Cerebellar nuclear complex (tissue), 1 donor: ENCODE measurements at places on chromosomes 4 and X.

GRCh38 chr4:121454251-121454979, 73.6 kb upstream of the QRFPR start:
- no peak for DNase-seq

DNA sequence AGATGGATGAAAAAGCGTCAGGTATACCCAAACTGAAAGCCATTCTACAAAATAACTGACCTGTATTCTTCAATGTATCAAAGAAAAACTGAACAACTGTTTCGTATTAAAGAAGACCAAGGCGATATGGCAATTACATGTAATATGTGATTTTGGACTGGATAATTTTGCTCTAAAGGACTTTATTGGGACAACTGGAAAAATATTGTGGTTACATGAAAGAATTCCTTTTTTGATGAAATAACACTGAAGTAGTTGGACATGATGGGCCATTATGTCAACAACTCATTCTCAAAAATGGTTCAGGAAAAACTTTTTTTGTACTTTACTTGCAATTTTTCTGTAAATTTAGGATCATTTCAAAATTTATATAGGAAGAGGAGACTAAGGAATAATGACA, 12.1 kb upstream of the ANTXR2 start:
- DNase-seq: no peak

DNA sequence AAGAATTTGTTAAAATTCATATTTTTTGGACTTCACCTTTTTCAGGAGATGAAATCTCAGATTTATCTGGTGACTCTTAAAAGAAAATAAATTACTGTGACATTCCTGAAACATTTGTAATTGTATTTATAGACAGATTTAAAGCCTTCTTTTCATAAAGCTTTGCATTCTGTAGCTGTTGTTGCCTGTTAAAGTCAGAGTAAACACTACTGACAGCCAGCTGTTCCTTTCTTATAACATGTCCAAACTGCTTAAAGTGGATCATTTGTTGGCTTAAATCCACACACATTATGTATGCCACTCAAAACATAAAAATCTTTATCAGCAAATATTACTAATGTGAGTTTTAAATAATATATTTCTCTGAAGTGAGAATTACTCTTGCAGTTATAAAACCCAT, 157.5 kb downstream of the TECRL start:
- DNase-seq: no peak

GRCh38 chr4:39657465-39657864, 18.8 kb upstream of the SMIM14 start:
- DNase-seq: no peak

GRCh38 chr4:71559957-71560571, 221.2 kb downstream of the SLC4A4 start:
- DNase-seq: no peak

GRCh38 chrX:150919401-150919800, 20.9 kb upstream of the CD99L2 start:
- no peak for DNase-seq

DNA sequence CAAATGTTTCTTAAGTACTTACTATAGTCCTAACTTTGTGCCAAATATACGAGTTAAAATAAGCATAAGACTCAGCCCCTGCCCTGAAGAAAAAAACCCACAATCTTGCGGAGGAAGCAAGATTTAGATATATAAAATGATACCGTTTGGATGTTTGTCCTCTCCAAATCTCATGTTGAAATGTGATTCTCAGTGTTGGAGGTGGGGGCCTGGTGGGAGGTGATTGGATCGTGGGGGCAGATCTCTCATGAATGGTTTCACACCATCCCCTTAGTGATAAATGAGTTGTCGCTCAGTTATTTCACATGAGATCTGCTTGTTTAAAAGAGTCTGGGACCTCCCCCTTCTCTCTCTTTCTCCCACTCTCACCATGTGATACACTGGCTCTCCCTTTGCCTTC, 28.7 kb downstream of the EFHC2 start:
- DNase-seq: no peak

GRCh38 chr4:98506462-98507132, 151.8 kb downstream of the TSPAN5 start:
- DNase-seq: no peak

GRCh38 chr4:155973639-155974475, 20.2 kb upstream of the CTSO start:
- no peak for DNase-seq

- no peak for DNase-seq
These were observed 56.7 kb downstream of the ANK2 start for GRCh38 chr4:113106108-113106507.

GRCh38 chr4:186885289-186885688, 161.6 kb upstream of the FAT1 start:
- no peak for DNase-seq

- DNase-seq: no peak
These were observed 121.3 kb upstream of the AMOT start for GRCh38 chrX:112961981-112962380.

- no peak for DNase-seq
These were observed 36.1 kb downstream of the DCK start for GRCh38 chr4:71029504-71029903.

DNA sequence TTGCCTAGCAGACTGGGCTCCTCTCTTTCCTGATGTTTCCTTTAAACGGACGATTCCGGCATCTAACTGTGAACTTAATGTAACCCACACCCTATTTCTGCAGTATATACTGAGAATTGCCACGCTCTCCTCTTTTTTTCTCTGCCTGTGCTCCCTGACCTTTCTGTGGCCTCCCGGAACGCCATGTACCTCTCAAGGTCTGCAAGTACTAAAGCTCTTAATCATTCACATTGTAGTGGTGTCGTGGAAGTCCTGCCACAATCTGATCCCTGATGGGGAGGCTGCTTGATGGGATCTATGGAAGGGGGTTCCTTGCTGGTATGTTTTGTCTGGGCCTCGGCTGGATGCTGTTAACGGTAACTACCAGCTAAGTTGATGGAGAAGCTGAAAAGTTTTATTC, 302.9 kb upstream of the EPHA5 start:
- DNase-seq: no peak

- DNase-seq: no peak
These were observed 486.0 kb upstream of the CTSO start for GRCh38 chr4:156439576-156440200.

DNA sequence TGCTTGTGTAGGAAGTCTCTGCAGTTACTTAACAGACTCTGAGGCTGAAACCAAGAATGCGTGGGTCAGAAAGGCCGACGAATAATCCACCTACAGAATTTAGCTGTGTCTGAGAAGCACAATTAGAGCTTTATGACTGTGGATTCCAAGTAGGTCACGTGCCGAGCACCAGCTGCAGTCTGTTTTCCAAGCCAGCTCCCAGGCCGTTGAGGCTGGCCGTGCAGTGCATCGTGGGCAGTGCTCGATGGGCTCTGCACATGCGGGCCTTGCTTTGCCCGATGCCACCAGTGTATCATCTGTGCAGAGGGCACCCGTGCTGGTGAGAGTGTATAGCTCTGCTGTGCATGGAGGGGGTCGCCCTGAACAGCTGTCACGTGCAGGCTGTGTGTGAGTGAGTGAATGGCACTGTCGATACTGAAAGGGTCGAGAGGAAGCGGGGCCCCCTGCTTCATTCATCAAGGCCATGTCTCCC, 67.5 kb upstream of the CLDN34 start:
- no peak for DNase-seq

GRCh38 chrX:40244980-40245379, 147.2 kb upstream of the BCOR start:
- no peak for DNase-seq

- DNase-seq: no peak
These were observed 1.1 kb downstream of the TAFAZZIN start for GRCh38 chrX:154412468-154412867.

DNA sequence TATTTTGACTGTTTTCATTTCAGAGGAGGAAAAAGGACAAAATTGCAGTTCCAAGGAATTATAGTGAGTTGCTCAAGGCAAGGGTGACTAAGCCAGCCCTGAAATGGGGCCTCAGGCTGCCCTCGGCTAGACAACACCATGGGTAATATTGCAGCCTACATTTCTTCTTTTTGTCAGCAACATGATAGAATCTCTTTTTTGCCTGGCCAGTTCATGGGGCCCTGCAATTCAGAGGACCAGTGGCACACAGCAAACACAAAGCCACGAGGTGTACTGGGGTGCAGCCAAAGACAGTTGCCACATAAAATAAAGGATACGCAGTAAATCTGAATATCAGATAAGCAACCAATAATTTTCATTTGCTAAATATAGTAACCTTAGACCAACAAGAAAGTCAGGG, 41.8 kb downstream of the RBM47 start:
- no peak for DNase-seq

- no peak for DNase-seq
These were observed 623.5 kb upstream of the GNPDA2 start for GRCh38 chr4:45349859-45350258.

- DNase-seq: no peak
These were observed at the start of gene CYSLTR1 for GRCh38 chrX:78327370-78328086. Gene CYSLTR1, minus strand, starts transcription at chrX:78327611. Its CDS starts 53,865 bp downstream, at chrX:78273746.

- DNase-seq: no peak
These were observed 179.9 kb downstream of the NHS start for GRCh38 chrX:17554914-17555313.

GRCh38 chr4:82284475-82284857, 89.3 kb downstream of the HNRNPD start:
- no peak for DNase-seq

DNA sequence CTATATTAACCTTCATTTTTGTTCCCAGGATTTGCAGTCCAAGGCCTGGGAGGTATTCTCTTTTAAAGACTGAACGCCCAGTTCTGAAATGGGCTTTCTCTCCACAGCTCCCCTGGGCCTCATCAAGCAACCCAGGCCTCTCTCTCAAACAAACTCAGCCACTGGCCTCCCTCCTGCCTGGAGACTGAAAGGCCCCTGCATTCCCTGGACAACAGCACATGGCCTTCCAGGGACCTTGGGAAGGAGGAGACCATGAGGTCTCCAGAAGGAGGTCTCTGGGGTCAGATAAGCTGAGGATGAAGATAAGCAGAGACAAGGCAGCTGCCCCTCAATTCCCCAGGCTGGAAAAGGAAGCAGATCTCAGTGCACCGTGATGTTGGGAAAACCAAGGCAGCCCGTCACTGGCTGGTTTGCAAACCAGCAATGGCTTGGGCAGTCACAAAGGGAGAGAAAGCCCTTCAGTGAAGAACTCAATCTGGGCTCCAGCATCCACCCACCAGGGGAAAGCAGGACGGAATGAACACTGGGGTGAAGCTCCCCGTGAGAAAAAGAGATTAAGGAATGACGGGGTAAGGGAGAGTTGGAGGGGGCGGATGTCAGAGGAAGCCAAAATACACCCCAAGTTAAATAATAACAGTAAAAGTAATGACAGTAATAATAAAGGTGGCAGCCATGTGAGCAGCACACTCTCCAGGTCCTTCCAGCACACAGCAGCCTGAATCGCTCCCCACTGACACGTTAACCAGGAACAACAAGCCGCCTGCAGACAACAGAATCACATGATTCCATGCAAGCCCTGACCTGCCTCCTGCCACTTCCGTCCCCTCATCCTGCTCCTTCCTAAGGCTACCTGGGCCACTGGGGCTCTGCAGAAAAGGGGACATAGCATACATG, 22.3 kb downstream of the AMOT start:
- DNase-seq: no peak

DNA sequence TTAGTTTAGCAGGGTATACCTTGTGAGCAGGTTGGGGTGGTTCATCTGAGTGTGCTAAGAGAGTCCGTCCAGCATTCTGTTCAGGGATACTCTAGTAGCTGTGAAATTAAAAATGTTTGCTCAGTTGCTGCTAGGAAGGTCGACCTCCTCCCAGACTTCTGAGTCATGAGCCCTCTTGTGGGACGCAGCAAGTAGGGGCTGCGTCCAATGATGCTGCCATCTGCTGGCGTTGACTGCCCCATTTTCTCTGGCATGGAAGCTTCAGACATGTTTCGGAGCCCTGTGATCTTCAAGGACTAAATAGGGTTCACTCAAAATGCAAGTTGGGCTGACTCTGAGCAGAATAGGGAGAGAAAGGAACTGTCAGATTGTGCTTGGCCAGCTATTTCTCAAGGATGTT, 201.0 kb upstream of the ARSJ start:
- no peak for DNase-seq

DNA sequence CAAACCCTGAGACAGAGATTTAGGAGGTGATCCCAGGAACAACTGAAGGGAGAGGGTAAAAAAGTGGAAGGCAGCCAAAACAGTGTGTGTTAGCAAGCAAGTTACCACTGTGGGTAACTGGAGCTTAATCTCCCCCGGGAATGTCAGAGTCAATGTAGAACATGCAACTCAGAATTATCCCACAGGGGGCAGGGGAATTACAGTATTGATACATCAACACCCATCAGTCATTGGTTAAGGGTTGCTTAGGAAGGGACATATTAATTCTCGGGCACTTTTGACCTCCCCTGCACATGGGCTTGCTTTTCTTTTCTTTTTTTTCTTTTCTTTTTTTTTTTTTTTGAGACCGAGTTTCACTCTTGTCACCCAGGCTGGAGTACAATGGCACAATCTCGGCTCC, 29.3 kb downstream of the CXorf58 start:
- no peak for DNase-seq

- DNase-seq: no peak
These were observed 207.0 kb downstream of the LDB2 start for GRCh38 chr4:16691450-16691849.

GRCh38 chr4:76579596-76580375, 144.8 kb downstream of the SHROOM3 start:
- DNase-seq: no peak

- DNase-seq: no peak
These were observed 25.0 kb downstream of the CTPS2 start for GRCh38 chrX:16687514-16687913.

GRCh38 chrX:37320541-37321203, 28.5 kb upstream of the PRRG1 start:
- DNase-seq: no peak

DNA sequence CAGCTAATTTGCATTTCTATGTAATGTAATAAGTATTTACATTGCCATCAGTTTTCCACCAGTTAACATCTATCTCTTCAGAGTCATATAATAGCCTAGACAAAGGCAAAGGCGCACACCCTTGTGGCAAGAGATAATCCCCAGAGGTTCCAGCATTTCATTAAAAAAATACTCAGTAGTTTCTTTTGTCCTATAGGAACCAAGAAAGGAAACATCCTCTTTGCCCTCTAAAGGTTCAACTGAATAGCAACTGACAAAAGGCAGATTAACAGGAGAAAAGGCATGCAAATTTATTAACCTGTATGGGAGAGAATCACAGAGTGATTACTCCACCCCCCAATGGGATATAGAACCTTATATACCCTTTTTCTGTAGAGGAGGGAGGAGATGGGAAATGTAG, 48.4 kb downstream of the MAGEB17 start:
- DNase-seq: no peak

- no peak for DNase-seq
These were observed 104.9 kb upstream of the PRPS2 start for GRCh38 chrX:12686331-12686730.
